NCI-H1436 treated with DMSO at 0.1 percent for 48 hours (cell line): ENCODE measurements at places on chromosomes 16 and 17.

GRCh38 chr16:73048292-73049080 lies 558 bp upstream of the ZFHX3 start:
- DNase-seq = no peak

- no peak for DNase-seq
Observed at GRCh38 chr16:30677931-30678585, 19.8 kb downstream of the FBRS start.

DNA sequence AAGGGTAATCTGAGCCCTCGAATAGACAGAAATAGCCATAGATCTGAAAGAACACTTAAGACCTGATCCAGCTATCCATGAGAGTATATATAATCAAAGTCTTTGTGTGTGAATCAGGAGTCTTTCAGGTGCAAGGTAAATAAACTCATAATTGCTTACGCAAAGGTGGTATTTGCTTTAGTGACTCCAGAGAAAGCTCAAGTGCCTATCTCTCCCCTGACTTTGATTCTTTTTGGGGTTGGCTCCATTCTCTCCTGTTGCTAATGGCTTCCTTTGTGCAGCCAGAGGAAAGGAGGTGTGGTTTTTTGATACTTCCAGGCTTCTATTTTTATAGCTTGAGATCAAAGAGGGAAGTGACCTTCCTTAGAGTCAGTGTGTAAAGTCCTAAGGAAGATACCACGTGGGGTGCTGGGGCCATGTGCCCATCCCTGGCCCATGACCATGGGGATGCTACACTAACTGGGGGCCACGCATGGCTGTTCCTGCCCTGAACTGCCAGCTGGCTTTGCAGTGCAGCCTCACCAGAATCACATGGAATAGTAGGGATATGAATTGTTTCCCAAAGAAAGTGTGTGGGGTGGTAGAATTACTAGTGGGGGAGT lies 45.8 kb downstream of the TENT4B start:
- DNase-seq = peak; percentile 44

DNA sequence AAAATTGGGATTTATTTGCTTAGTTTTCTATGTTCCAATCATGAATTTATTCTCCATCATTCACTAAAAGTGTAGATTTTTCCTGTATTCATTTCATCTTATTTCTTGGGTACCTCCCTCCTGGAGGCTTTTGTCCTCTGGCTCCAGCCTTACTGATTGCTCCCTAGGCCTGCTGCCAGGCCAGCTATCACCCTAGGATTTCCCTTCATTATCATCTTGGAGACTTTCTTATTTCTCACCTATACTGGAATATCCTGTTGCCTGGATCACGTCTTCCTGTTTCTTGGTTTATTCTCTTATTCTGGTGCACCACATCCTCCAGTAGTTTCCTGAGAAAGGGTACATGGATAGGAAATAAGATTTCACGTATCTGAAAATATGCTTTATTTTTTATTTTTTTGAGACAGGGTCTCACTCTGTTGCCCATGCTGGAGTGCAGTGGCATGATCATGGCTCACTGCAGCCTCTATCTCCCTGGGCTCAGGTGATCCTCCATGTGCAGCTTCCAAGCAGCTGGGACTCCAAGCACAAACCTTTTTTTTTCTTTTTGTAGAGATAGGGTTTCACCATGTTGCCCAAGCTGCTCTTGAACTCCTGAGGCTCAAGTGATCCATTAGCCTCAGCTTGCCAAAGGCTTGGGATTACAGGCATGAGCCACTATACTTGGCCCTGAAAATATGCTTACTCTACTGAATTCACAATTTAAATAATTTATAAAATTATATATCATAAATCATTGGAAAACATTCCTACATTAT lies 13.3 kb upstream of the KPNB1 start:
- DNase-seq = no peak

GRCh38 chr17:40538019-40538935 lies 27.0 kb downstream of the CCR7 start:
- no peak for DNase-seq
